ENCODE measurements at places on chromosomes 11 and 22. TPM values are rescaled to one million over a fixed set of nuclear protein-coding genes. Genes with fewer than 3 reads are reported as not detected.

DNA sequence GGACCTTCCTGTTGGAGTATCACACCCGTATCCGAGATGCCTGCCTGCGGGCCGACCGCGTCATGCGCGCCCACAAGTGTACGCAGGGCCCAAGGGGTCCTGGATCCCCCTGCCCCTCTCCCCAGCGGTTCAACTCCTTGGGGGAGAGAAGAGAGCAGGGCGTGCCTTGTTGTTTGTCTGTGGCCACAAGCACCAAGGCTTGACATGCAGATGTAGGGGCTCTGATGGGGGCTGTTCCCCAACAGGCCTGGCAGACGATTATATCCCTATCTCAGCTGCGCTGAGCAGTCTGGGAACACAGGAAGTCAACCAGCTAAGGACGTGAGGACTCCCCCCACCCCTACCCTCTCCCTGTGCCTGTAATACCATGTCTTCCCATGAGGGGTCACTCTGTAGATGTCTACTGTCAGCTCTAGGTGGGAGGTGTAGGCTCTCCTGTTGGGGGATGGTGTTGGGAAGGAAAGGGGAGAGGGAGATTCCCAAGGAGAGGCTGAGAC, 6.8 kb downstream of the CFL1 start:
- DNase-seq: peak; percentile 45

- peak; percentile 86 for DNase-seq
These were observed 3.1 kb upstream of the PYGM start for GRCh38 chr11:64762674-64763525.

- no peak for DNase-seq
These were observed 71.6 kb downstream of the CELSR1 start for GRCh38 chr22:46465793-46466192.

The MYRF gene
- total RNA-seq: 0.28 TPM

The XBP1 gene
- total RNA-seq: 165 TPM

Measured in dermis blood vessel endothelial cell (primary cell).